ENCODE measurements at places on chromosomes 5 and 9.

- no peak for DNase-seq
Observed at GRCh38 chr5:77921094-77921768, 145.1 kb upstream of the TBCA start.

- no peak for DNase-seq
Observed at GRCh38 chr5:150428106-150428876, 15.6 kb upstream of the CD74 start.

GRCh38 chr9:4114569-4115505 is 185.0 kb downstream of the GLIS3 start:
- DNase-seq, result no peak

DNA sequence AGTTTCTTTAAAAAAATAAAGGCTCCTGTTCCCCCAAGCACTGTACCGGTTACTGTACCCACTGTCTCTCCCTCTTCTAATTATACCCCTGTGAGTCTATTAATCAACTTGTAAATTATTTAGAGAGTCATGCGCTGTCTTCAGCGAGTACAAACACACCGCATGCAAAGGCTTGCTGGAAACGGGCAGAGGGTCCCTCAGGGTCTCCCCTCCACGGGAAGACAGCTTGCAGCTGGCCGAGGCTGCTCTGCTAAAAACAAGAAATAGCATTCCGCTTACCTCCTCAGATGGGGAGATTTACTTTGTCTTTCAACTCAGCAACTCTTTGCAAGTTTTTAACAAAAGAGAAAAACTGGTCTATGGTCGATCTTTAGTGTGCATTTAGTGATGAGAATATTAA is 71.8 kb downstream of the AK8 start:
- no peak for DNase-seq

DNA sequence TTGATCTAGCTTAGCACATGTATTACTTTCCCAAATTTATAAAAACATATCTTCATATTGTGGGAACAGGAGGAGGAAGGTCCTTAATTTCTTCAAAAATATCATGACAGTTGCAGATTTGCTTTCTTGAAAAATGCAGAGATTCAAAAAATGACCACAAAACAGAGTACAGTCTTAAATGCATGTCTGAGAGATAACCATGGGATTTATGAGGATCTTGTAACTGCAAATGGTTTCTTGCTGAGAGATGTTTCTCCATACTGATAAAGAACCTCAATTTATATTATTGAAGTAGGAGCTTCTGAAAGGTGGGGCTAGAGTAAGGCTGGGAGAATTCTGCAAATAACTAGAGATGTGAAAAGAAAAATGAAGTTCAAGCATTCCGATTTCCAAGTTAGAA is 83.2 kb downstream of the CDH18 start:
- DNase-seq, result no peak

- DNase-seq, result no peak
Observed at GRCh38 chr5:2015124-2015848, 132.6 kb upstream of the IRX4 start.

GRCh38 chr9:113687680-113688371 is 188.3 kb upstream of the ZNF618 start:
- no peak for DNase-seq

- DNase-seq, result no peak
Observed at GRCh38 chr9:111983484-111983908, 86.9 kb downstream of the UGCG start.

DNA sequence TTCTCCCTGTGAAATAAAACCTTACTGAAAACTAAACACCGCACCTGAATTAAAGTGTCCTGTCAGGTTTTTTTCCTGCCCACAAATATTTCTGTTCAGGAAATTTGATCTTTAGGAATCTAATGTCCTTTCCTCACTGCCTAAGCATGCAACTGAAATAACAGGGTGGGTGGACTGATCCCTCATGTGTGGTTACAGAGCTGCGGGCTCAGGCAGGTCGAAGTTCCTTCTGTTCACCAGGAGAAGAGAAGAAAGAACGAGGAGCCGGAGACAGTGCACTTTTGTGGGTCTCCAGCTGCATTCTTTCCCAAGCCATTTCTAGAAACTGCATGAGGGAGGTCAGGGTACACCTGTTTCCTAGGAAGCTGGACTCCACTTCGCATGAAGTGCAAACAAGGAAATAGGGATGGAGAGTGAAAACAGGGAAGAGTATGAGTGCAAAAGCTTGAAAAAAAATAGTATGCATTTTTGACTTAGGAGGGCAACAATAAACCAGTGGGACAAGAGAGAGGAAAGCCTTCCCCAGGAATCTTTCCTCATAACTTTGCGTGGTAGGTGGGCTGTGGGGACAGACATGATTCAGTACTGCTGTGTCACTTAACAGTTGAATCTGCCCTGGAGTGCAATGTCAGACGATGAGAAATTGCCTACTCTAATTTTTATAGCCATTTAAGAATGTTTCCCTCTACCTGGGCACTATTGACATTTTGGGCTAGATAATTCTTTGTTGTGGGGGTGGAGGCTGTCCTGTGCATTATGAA is 60.3 kb downstream of the GCNT1 start:
- no peak for DNase-seq

DNA sequence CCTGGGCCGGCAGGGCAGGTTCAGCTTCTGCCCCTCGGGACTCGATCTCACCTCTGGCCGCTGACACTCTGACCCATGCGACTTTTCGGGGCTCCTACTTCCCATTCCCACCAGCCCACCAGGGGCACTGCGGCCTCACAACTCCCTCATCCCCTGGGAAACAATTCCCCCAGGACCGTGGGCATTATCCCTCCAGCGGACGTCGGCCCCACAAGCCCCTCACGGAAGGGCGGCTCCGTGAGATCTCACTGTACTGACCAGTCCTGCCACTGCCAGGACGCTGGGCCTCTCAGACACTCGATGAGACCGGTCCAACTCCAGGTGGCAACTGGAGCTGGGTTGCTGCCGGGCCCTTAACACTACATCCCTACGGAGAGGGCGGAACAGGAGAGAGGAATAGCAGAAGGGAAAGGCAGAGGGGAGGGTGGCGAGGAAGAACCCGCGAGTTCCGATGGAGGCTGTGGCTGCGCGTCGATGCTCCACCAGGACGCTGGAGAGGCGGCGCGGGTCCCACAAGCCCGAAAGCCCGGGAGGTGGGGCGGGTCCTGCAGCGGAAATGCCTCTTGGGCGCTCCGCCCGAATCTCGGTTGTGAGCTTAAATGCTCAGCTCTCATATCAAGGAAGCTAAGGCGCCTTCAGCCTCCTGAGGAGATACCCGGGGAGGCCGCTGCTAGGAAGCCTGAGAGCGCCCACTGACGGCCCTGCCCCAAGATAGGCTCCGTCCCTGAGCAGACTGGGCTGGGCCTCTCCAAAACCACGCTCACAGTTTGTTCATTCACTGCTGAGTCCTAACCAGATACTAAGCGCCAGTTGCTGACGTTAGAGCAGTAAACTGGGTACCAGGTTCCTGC is 36.3 kb downstream of the VCP start:
- no peak for DNase-seq

DNA sequence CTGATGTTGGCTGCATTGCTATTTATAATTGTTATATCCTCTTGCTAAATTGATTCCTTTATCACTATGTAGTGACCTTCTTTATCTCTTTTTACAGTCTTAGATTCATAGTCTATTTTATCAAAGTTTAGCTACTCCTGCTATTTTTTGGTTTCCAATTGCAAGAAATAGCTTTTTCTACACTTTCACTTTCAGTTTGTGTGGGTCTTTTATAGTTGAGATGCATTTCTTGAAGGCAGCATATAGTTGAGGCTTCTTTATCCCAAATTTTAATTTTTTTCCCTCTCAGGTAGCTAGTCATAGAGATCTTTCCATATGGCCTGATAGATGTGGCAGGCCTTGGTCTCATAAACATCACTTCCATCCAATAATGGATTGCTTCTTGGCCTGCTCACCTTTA is 228.5 kb downstream of the COMMD10 start:
- DNase-seq, result no peak

GRCh38 chr5:18745042-18745987 is 1111.1 kb downstream of the TAF11L14 start:
- no peak for DNase-seq

DNA sequence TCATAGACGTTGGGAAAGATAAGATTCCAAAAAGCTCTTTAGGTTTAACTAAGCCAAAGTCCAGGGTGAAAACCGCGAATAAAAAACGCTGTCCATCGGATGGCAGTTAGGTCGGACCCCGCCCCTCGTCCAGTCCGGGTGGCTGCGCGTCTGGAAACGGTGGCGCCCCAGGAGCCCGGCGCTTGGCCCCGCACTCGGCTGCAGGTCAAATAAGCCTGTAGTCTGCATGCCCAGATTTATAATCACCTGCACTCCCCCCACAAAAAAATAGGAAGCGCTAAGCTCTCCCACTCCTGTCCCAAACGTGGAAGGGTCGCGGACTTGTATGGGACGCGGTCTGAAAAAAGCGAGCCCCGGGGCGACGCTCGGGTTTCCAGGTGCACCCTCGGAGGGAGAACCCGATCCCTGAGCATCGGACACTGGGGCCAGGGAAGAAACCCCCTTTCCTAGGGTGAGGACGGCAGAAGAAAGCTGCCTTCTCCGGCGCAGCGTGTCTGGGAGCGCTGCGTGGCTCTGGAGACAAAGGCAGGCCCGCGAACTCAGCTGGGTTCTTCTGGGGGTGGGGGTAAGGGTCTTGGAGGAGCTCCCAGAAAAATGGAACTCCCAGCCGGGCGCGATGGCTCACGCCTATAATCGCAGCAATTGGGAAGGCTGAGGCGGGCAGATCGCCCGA is 923 bp upstream of the ZBTB5 start:
- no peak for DNase-seq

GRCh38 chr5:101976933-101977332 is 319.2 kb downstream of the SLCO4C1 start:
- DNase-seq, result no peak

DNA sequence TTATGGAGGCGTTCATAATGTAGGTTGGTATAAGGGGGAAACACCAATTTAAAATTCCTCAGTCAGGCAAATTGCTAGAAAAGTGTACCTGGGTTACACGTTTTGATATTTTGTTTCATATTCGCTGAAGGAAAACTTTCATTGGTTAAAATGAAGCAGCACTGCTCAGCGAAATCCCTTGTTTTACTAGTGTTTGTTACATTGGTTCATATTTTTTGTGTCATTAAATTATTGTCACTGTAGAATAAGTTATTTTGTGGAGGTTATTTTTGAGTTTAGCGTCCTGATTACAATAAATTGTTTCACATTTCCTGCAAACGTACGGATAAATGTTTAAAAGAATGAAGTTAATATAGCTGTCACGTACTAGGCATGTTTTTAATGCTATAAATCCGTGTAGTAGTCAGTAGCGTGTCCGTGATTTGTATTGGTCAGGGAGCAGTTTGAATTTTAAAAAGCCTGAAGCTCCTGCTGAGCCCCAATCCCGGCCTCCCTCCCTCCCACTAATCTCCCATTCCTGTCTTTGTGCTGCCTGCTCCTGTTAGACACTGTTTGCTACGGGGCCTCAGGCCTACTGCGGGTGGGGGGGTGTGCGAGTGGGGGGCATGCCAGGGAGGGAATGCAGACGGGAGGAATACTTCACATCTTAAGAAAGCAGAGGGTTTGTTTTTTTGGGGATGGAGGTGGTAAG is 2.0 kb downstream of the NIPBL start:
- no peak for DNase-seq

- DNase-seq, result no peak
Observed at GRCh38 chr5:34530637-34531036, 125.5 kb upstream of the RAI14 start.

DNA sequence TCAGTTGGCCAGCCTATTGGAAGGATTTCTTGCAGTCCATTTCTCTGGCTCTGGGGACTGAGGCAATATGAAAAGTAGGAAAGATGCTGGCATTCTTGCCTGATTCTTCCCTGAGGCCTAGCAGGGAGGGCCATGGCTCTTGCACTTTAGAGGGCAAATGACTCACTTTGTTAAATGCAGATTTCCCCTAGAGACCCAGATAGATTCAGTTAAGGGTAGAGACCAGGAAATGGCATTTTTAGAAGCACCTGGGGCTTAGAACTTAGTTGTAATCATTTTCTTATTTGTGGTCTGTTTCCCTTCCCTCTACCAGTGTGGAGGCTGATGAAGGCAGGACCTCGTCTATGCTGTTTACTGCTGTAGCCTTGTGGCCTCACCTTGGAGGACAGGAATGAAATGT is 112.8 kb upstream of the NR3C1 start:
- DNase-seq, result no peak

DNA sequence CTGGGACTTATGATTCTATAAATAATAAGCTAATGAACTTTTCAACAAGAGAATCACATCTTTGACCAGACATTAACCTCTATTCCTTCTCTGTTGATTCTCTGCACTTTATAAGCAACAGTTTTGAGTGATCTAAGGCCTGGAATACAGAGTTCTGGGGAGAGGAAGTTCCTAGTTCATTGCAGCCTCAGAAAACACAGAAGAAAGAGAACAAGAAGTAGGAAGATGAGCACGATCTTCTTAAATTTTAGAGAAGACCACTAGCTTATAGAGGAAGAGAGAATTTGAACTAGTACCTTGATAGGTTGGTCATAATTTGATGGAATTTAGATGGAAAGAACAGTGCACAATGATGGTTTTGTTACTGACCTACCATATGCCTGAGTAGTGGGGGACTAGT is 8.5 kb upstream of the C9orf72 start:
- DNase-seq, result no peak

DNA sequence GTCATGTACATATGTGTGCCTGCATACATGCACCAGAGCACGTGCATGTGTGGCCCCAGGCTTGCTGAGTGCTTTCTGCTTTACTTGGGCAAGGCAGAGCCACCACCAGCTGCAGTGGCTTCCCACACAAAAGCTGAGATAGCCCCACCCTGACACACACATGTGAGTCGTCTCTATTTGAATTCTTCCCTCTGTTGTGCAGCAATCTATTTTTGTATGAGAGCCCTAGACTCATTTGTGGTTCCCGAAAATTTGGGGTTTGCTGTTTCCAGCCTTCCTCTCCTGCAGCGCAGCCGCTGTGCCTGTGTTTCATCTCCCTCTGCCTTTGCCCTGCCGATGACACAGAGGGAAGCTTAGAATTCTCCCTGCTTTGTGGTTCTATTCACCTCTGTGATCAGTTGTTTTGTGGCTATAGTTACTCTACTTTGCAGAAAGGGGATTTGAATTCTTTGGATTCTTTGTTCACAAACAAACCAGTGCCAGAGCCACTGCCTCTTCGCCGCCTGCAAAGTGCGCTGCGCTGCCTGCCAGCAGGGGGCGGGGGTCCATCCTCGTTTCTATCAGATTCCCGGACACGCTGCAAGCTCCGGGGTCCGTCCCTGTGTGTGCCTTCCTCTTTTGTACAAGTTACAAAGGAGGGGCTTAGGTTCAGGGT is 95.8 kb upstream of the DAP start:
- DNase-seq, result no peak

GRCh38 chr5:39226558-39226957 is 7.2 kb upstream of the FYB1 start:
- no peak for DNase-seq

DNA sequence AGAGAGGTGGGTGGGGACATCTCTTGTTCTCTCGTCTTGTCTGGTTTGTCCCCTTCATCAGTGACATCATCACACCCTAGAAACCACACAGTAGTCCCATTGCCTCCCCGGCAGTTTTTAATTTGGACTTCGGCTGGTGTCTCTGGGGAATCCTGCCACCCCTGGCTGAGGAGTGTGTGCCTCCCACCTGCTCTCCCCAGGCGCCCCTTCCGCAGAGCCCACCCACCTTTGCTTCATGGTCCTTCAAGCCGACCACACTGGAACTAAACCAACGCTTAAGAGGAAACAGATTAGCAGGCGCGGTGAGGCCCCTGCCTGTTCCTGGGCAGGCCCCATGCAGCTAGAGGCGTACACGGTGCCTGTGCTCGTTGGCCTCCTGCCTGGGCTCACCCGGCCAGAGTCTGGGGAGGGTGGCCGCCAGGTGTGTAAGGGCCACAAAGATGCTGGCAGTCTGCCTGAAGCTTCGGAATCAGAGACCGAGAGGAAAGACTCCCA is 107.6 kb upstream of the SPRY4 start:
- DNase-seq, result no peak

- no peak for DNase-seq
Observed at GRCh38 chr9:138074516-138074915, 196.9 kb downstream of the CACNA1B start.

All from cortex of kidney (tissue), 1 donor.